Gastroesophageal sphincter (tissue), 4 donors: ENCODE measurements at places on chromosomes 3 and 15. TPM values are rescaled to one million over a fixed set of nuclear protein-coding genes. Genes with fewer than 3 reads are reported as not detected.
A peak's percentile ranks its signal among the peaks of the same experiment; 100 is the strongest.

GRCh38 chr15:44810237-44810636, 73.9 kb downstream of the TRIM69 start:
- no peak for ATAC-seq

The GUCA1C gene
- total RNA-seq = not detected

DNA sequence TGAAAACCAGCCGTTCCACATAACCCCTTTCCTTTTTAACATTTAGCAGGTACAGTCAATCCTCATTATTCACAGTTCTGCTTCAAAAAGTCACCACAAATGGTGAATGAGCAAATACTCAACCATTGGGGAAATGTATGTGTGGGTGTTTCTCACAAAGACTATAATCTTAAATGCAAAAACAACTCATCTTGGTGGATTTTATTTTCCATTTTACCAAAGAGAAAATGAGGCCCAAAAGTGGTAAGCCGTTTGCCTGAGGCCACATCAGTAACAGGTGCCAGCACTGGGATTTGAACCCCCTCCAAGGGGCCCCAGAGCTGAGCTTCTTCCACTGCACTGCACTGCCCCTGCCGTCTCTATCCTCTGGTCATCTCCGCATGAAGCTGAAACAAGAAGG, 208.8 kb downstream of the OSBPL10 start:
- ATAC-seq = no peak

- ATAC-seq = no peak
Measured at GRCh38 chr15:96348112-96349027, 17.9 kb downstream of the NR2F2 start.

DNA sequence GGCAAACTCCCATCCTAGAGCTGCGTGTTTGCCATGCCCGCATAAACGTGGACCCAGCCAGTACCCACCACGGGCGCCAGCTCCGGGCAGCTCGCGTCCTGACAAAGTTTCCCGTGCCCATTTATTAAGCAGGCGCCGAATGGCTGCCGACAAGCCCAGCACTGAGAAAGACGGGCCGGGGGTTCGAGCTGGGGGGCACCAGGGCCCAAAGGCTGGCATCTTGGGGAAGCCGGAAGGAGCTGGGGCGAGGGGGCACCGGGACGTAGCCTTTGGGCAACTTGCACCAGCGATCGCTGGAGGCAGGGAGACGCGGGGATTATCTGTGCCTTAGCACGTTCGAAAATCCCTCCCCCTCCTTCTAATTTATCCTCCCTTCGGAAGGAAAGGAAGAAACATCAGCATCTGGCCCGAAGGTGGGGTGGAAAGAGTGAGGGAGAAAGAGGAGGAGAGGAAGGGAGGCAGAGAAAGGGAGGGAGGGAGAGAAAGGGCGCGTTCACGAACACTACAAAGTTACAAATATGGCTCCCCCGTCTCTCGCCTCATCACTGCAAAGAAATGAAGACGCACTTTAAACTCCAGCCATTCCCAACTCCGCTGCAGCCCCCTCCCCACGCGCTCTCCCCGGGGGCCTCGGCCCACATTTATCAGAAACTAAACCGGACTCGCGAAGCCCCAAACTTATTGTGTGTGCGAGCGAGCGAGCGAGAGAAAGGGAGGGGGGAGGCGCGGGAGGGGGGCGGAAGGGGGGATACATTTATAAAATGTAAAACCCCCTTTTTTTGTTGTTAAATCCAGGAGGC, 1.0 kb downstream of the ANP32A start:
- ATAC-seq = peak; percentile 18

GRCh38 chr3:46214751-46215352, 6.7 kb upstream of the CCR1 start:
- no peak for ATAC-seq

The XCR1 gene
- under 0.01 TPM for total RNA-seq

GRCh38 chr3:195020921-195021320, 250.0 kb downstream of the XXYLT1 start:
- no peak for ATAC-seq

DNA sequence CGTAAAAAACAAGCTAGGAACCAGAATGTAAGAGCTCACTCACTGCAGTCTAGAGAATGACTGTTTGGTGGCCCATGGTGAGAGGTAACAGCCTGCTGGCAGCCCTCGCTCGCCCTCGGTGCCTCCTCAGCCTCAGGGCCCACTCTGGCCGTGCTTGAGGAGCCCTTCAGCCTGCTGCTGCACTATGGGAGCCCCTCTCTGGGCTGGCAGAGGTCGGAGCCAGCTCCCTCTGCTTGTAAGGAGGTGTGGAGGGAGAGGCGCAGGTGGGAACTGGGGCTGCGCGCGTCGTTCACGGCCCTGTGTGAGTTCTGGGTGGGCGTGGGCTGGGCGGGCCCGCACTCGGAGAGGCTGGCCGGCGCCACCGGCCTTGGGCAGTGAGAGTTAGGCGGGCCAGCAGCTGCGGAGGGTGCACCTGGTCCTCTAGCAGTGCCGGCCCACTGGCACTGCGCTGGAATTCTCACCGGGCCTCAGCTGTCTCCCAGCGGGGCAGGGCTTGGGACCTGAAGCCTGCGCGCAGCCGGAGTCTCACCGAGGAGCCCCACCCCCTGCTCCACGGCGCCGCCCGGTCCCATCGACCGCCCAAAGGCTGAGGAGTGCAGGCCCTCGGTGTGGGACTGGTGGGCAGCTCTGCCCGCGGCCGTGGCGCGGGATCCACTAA, 420.6 kb downstream of the RBMS3 start:
- ATAC-seq = no peak

DNA sequence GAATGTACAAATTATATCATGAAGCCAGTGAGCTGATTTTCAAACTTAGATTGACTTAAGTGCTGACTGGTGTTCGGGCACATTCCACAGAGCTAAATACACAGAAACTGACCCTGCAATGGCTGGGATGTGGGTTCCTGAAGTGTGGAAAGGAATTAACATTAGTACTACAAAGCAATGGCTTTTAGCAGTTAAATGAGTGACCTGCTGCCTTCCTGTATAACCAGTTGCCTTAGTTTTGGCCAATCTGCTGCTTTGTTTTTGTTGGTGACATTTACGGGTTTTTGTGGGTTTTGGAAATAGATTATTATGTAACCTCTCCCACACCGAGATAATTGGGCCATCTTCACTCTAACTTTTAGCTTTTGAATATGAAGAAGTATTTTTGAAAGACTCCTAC, 2.4 kb upstream of the SKIC8 start:
- ATAC-seq = no peak

- no peak for ATAC-seq
Measured at GRCh38 chr15:55694652-55695150, 48.3 kb downstream of the PRTG start.

The AP3B2 gene
- 2.2 TPM for total RNA-seq

GRCh38 chr3:45169125-45169904, 23.1 kb upstream of the CDCP1 start:
- no peak for ATAC-seq

DNA sequence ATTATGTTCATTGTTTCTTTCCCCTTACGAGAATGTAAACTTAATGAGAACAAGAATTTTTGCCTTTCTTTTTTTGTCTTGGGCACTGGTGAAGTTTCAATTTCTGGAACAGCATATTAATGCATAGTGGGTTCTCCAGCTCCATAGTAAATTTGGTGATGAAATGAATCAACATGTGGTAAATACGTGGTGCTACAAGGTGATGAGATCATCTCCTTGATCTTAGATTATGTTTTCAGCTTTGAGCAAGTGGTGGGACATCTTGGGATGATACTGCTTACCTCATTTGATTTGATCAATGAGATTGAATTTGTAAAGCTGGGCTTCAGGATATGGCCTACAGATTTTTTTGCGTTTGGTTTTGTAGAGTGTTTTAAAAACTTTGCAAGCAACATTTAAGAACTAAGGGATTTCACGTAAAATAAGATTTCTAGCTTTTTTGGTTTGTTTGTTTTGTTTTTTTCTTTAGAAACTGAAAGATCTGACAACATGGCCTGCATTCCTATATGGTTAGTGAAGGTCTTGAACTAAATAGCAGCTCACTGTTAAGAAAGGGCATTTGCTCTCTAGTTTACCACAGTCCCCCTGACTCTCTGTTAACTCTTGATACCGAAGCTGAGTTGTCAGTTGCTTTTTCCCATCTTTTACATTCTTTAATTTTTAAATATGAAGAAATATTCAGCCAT, 45.6 kb downstream of the FNDC3B start:
- ATAC-seq = no peak

GRCh38 chr3:72376956-72377710, 471.1 kb downstream of the SHQ1 start:
- ATAC-seq = no peak

DNA sequence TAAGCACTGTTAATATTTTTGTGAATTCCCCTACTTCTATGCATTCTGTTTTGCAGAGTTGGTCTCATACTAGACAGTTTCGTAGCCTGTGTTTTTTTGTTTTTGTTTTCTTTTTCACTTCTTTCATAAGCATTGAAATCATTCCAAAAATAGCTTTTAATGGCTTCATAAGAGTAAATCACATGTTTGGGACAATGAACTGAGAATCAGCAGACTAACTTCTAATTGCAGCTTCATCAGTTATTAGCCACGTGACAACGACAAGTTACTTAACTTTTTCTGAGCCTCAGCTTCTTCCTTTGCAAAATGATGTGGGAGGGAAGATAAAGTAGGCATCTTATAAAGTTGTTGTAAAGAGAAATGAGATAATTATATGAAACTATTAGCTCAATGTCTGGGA, 124.8 kb downstream of the LIPC start:
- ATAC-seq = no peak

The BFSP2 gene
- total RNA-seq = not detected

- ATAC-seq = no peak
Measured at GRCh38 chr15:48604567-48604966, 40.9 kb downstream of the FBN1 start.

DNA sequence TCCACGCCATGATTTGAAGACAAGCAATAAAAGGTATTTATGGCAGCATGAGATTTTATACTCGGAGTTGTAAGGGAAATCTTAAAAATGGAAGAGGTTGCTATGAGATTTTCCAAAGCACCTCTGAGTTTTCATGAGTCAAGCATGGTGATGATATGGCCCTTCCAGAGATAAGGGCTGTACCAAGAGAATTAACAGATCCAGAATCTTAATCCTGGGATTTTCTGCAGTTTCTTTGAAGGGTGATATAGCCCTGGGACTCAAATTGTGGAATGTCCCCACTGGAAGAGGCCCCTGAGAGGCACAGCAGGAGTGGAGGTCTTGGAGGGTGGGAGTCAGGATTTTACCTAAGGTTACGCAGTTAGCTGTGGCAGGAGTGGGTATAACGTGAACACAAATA, 243.3 kb downstream of the ZNF621 start:
- no peak for ATAC-seq

- ATAC-seq = peak; percentile 99
Measured at GRCh38 chr3:52770496-52771333, at the start of gene NEK4. Gene NEK4, minus strand, starts transcription at chr3:52770940. Its CDS starts 194 bp downstream, at chr3:52770746.

The GPX1 gene
- 219 TPM for total RNA-seq

The ERICH6 gene
- not detected for total RNA-seq

GRCh38 chr3:38611866-38612265, 37.6 kb downstream of the SCN5A start:
- no peak for ATAC-seq

The CTXN2 gene
- not detected for total RNA-seq

The SLC28A2 gene
- total RNA-seq = not detected

DNA sequence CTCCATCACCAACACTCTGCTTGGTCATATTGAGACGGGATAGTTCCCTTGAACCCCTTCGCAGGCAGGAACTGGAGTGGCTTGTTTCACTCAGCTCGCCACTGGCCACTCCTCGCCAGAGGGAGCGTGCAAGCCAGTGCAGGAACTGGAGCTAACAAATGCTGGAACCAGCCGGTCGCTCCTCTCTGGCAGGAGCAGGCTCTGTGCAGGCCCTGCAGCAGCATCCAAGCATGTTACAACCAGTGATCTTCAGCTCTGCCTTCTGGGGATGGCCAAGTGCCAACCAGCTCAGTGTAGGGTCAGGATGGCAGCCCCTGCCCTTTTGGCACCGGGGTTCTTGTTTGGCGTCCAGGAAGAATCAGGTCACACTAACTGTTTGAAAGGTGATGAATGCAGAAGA, 329.0 kb upstream of the AZI2 start:
- peak; percentile 5 for ATAC-seq

DNA sequence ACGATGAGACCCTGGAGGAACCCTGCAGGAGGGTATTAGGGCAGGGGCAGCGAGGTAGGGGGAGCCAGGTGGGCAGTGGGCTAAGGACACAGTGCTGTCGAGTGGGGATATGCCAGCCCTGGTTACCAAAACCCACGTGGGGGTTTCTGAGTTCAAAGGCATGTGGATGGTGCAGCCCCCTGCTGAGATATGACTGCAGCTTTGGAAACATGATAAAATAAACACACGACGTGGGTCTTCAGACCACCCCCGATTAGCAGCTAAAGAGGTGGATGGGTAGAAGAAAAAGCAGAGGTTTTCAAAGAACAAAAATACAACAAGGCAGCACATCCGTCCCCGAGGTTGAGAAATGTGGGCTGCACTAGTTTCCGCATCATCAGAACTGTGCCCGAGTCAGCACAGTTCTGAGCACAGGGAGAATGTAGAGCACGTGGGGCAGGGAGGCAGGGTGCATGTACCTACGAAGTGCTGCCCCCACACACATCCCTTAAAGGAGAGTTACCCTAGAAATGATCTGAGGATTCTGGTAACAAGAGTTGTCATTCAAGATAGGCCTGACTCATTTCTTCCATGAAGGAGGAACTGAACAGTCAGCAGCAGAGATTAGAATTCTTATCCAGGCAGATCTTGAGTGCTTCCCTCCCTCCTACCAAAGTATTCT, 121.3 kb downstream of the RPLP1 start:
- ATAC-seq = no peak

The TTLL13 gene
- total RNA-seq = not detected

The SLC33A1 gene
- total RNA-seq = 26.9 TPM

GRCh38 chr15:39586387-39587095, 5.7 kb downstream of the THBS1 start:
- no peak for ATAC-seq

- peak; percentile 88 for ATAC-seq
Measured at GRCh38 chr3:132659365-132660051, at the start of gene ACAD11. Gene ACAD11, minus strand, starts transcription at chr3:132659809. Its CDS starts 58 bp downstream, at chr3:132659751.

DNA sequence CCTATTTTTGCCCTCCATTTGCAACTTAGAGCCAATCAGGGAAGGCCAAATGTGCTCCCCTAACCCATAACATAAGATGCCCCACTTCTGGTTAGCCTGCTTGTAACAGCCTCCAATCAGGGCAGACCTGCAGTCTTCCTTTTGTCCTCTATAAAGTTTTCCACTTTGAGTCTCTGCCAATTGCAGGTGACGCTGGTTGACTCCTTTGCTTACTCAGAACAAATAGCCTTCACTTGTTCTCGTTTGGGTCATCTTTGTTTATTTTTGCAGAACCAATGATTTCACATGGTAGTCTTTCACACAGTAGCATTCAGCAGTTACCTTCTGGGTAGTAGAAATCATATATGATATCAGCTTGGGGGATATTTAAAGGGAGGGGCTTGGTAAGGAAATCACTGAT, 225.6 kb downstream of the MINAR1 start:
- ATAC-seq = no peak

- peak; percentile 48 for ATAC-seq
Measured at GRCh38 chr15:51030649-51031316, 63.9 kb downstream of the TNFAIP8L3 start.

- no peak for ATAC-seq
Measured at GRCh38 chr3:36991923-36992805, 767 bp downstream of the EPM2AIP1 start.
